HT1080 (cell line): ENCODE measurements at places on chromosomes 2 and 18.

DNA sequence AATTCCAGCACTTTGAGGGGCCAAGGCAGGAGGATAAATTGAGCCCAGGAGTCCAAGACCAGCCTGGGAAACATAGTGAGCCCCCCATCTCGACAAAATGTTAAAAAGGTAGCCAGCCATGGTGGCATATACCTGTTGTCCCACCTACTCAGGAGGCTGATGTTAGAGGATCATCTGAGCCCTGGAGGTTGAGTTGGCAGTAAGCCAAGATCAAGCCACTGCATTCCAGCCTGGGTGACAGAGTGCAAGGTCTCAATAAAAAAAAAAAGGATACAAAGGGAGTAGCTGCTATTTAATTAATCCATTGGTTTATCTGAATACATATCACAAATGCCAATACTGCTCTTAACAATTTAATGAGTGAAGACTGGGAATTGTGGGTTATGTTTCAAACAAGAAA, 327.8 kb downstream of the CPS1 start:
- DNase-seq: no peak

DNA sequence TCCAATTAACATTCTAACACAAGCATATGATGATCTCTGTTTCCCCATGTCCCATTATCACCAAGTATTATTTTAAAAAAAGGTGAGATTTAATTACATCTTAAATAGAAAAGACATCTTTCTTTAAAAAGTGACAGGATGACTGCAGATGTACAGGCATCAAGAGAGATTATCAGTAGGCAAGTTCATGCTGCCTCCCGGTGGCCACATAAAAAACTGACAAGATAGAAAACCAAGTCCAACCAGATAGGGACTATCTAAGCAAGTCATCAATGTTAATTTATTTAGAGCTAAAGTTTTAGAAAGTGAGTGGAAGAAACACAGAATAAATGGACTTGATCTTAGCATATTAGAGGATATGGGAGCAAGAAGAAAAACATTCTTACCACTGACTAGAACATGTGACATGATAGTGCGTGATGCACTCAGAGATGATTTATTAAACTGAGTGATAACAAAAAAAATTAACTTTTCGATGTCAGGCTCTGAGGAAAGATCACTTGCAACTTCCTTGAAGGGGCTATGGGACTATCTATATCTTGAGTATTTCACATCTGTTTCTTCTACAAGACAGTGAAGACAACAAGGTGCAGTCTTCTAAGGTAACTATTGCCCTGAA, 5.4 kb upstream of the TDRD15 start:
- DNase-seq: peak; percentile 29

GRCh38 chr2:1748741-1749488, 4.6 kb upstream of the PXDN start:
- no peak for DNase-seq

DNA sequence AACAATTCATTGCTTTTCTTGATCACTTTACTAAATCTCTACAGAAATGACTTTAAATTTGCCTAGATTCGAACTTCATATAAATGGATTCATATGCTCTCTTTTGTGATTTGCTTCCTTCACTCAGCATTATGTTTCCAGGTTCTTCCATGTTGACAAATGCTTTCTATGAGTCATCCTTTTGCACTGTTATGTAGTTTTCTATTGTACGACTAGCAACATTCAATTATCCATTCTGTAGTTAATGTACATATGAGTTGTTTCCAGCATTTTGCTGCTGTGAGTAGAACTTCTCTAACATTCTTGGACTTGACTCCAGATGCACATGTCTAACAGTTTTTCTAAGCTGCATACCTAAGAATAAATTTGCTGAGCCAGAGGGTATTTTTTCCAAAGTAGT, 66.5 kb upstream of the NEUROD1 start:
- DNase-seq: no peak

GRCh38 chr2:190607657-190608357, 41.1 kb upstream of the NAB1 start:
- peak; percentile 85 for DNase-seq

GRCh38 chr2:64623242-64623850, 30.4 kb downstream of the SERTAD2 start:
- DNase-seq: no peak

DNA sequence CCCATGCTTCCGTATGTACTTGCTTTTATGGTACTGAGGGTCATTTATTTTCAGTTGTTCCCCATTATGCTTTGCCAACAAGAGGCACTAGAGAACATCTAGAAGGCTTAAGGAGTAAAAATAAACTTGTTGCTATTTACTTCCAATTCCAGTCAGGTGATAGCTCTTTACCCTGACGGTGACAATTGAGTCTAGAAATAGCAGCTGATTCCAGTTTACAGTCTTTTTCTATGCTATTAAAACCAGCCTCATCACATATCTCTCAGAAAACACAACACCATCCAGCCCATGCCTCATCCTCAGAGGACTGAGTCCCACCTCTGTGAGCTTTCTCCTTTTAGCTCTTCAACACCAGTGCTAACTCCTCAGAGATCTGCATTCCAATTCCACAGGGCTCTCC, 327.0 kb downstream of the GPD2 start:
- no peak for DNase-seq

- no peak for DNase-seq
These were observed 224.9 kb downstream of the ASXL3 start for GRCh38 chr18:33802955-33803354.

GRCh38 chr2:6914828-6915227, 2.4 kb upstream of the RNF144A start:
- DNase-seq: peak; percentile 88

- no peak for DNase-seq
These were observed 61.4 kb upstream of the RNF152 start for GRCh38 chr18:61954096-61954746.

- no peak for DNase-seq
These were observed 38.4 kb downstream of the LYPD6B start for GRCh38 chr2:149076863-149077412.

GRCh38 chr18:48735681-48736255, 196.9 kb downstream of the CTIF start:
- DNase-seq: no peak

- no peak for DNase-seq
These were observed 98.6 kb downstream of the ACTR2 start for GRCh38 chr2:65326276-65326675.

- DNase-seq: no peak
These were observed 1158.1 kb downstream of the LRP1B start for GRCh38 chr2:140972724-140973123.

- DNase-seq: peak; percentile 91
These were observed 55.5 kb downstream of the SEPTIN10 start for GRCh38 chr2:109558076-109558882.

DNA sequence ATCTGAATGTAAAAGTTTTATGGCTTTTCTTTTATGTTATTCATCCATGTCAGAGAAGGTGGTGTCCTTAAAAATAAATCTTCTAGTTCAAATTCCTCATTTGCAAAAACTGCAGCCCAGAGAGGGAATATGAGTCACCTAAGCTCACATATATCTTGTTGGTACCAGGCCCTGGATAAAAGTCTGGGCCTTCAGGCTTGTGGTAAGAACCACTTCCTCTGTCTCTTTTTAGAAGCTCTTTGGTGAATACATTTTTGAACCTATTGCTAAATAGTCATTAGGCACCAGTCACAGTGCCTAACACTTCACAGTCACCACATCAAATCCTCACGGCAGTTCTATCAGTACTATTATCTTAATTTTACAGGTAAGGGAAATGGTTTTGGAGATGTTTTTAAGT, 199.2 kb downstream of the KCNS3 start:
- peak; percentile 85 for DNase-seq

DNA sequence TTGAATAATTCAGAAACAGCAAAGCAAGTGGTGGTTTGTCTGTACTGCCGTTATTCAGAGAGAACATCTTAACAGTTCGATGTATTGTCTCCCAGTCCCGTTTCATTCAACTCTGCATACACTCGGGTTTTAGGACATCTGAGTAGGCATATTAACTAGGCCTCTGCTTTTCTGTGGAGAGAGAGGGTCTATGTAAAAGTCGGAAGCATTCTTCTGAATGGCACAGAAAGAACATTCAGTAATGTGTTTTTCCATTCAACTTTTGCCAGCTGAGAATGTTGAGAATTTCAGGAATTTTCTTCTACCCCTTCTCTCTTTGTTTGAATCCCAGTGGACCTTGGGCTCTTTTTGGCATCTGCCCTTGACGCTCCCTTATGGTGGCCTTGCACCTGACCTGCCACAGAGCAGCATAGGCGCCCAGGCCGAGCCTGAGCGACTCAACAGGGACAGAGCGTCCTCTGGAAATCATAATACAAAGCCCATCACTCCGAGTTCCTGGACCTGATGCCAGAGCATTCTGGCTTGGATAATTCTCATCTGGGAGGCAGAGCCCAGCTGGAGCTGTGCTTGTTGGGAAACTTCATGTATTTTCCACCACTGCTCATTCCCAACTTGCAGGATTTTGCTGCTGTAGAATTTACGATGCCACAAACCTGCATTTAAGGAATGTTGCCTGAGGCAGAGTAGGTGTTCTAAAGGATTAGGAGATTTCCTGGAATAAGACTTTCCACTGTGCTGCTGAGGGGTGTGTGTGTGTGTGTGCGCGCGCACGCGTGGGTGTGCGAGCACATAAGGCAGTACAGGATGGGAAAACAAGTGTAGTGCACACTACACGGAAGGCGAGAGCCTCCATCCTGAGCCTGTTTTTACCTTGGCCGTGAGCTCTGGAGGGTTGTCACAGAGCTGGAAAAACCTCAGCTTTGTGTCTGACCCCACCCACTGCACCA, 77.2 kb upstream of the TXNDC2 start:
- no peak for DNase-seq

- no peak for DNase-seq
These were observed 181.9 kb upstream of the DTNA start for GRCh38 chr18:34528177-34528576.

GRCh38 chr2:25566094-25566493, 107.3 kb downstream of the DTNB start:
- DNase-seq: no peak

- no peak for DNase-seq
These were observed 40.4 kb downstream of the KLHL29 start for GRCh38 chr2:23425338-23425871.

DNA sequence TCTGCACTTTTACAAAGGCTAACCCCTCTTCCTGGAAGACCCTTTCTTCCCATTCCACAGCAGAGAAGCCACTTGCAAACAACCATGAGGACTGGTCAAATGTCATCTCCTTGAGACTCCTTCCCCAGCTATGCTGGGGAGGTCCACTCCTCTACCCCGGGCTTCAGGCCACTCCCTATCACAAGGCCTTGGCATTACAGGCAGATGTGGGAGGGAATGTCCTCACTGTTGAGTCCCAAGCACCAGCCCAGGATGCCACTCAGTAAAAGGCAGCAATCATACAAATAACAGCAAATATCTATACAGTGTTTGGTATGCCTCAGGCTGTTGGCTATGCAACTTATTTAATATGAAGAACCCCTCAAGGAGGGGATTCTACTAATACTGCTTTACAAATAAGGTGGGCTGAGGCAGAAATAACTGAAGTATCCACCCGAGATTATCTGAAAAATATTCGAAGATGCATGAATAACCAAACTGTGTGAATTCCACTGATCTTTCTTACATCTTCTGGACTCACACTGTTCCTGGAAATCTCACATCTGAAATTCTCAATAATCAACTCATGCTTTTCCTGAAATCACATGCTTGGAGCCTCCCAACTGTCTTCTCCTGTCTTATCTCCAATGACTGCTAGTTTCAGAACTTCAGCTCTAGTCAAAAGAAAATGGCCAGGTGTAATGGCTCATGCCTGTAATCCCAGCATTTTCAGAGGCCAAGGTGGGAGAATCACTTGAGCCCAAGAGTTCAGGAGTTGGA, 226.3 kb downstream of the TCF4 start:
- DNase-seq: no peak

GRCh38 chr2:72623481-72623880, 202.4 kb downstream of the EXOC6B start:
- no peak for DNase-seq

GRCh38 chr2:228048838-228049490, 132.5 kb downstream of the SPHKAP start:
- DNase-seq: peak; percentile 66

DNA sequence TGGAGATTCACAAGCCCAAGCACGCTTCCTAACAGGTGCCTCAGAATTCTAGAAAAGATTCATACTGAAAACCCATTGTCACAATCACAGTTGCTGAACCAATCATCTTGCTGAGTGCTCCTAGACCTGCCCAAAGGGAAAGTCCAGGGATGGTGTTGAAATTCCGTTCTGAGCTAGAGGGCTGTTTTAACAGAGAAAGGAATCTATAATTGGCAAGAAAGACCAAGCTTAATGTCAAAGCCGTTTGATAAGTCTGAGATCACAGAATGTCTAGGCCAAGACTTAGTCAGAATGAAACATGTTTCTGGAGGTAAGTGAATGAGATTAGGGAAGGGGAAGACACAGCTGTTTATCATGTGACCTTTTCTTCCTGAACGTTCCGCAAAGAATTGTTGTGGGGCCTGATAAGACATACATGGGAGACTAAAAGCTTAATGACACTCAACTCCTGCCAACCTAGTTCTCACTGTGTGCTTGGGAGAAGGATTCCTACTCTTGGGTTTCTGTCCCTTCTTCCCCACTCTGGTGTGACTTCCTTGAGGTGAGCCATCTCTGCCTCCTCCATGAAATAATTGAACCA, 27.5 kb downstream of the PMAIP1 start:
- no peak for DNase-seq

GRCh38 chr2:119350311-119350998, 16.2 kb downstream of the C2orf76 start:
- DNase-seq: no peak

GRCh38 chr2:236525411-236525997, 44.1 kb upstream of the ACKR3 start:
- DNase-seq: no peak

DNA sequence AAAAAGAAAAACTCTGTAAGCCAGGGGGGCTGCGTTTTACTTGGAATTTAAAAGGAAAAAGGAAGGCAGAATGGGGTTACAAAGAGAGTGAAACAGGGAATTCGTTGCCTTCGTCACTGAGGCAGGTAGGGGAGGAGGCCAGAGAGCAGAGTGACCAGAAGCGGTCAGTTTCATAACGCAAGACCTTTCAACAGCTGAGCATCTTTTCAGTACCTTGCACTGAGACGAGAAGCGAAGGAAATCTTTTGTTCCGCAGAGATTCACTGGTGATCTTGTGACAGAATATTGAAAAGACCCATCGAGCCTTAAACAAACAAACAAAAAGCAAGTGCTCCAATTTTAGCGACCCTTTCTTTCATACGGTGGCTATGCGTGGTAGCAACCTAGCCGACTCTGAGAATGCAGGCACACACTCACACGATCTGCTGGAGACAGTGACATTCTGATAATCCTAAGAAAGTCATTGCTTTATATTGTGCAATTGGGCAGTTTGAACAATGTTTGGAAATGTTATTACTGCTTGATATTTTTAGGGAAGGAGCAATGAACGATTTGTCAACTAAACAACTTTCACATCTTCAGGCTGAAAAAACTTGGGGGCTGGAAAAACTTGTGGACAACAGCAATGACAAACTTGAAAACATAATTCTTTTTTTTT, 93.8 kb upstream of the ODC1 start:
- no peak for DNase-seq

GRCh38 chr18:13710414-13710831, 15.9 kb downstream of the FAM210A start:
- DNase-seq: peak; percentile 98

GRCh38 chr2:124317628-124318027, 292.5 kb downstream of the CNTNAP5 start:
- DNase-seq: no peak

- no peak for DNase-seq
These were observed 272.0 kb downstream of the TGIF1 start for GRCh38 chr18:3721771-3722648.
